ENCODE measurements at places on chromosomes 5 and 9.
A peak's percentile ranks its signal among the peaks of the same experiment; 100 is the strongest.

GRCh38 chr5:36887532-36887931 is 11.0 kb downstream of the NIPBL start:
- DNase-seq = no peak

GRCh38 chr5:66929995-66930394 is 266.6 kb downstream of the CD180 start:
- no peak for DNase-seq

DNA sequence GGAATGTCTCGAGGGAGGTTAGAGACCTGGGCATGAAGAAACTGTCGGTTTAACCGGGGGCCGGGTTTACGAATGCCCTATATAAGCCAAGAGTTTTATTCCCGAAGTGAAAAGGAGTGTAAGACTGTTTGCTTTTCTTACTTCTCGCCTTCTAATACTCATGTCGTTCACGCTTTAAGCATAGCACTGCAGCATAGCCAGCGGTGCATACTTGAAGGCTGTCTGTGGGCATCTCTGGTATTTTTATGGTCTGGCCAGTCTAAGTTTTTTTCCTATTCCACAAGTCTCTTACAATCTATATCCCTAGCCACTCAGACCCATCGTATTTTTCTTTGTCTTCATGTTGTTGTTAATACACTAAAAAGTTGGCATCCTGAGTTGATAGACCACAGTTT is 1.2 kb downstream of the UHRF2 start:
- DNase-seq = no peak

DNA sequence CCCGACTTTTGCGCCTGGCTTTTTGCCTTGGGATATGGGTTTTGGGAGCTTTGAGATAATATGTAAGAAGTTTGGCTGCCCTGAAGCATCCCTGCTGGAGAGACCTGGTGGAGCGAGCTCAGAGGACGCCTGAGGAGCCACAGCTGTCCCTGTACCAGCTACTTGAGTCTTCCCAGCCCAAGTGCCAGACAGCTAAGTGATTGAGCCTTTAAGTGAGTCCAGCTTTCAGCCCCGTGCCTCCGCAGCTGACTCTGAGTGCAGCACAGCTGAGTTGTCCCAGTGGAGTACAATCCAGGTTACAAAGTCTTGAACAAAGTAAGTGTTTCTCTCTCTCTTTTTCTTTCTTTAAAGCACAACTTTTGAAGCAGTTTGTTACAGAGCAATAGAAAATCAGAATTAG is 203.8 kb upstream of the DAP start:
- DNase-seq = no peak

- DNase-seq = no peak
These were observed 108.2 kb downstream of the SYK start for GRCh38 chr9:90909747-90910283.

DNA sequence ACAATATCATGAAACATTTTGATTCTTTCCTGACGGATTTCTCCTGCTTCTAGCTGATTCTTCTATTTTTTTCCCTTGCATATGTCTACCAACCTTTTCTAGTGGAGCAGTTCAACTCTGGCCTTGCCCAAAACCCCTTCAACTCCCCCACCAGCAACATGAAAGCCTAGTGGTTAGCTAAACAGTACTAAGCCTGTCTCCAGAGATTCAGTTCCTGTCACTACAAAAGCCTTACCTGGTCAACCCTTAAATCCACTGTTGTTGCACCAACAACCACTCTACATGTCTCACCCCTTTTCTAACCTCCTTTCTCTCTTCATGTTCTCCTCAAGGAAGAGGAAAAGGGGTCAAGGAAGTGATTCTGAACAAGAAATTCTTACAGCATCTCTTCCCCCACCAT is 74.8 kb upstream of the PIK3R1 start:
- DNase-seq = no peak

GRCh38 chr9:118721923-118722322 is 647.3 kb downstream of the BRINP1 start:
- no peak for DNase-seq

DNA sequence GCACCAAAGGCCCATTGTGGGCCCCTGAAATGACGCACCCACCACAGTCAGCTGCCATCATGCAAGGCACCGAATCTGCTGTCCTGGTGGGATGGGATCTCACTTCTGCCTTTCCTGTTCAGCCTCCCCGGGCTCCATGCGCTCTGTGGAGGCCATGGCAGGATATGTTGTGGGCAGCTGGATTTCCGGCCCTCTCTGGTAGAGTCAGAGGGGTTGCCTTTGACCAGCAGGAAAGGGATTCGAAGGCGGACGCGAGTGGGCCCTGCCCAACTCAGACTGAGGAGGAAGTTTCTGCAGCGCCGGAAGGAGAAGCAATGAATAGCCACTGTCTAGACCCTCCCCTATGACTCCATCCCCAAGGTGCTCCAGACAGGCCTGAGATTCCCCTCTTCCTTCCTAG is 35.5 kb downstream of the GADD45G start:
- DNase-seq = no peak

DNA sequence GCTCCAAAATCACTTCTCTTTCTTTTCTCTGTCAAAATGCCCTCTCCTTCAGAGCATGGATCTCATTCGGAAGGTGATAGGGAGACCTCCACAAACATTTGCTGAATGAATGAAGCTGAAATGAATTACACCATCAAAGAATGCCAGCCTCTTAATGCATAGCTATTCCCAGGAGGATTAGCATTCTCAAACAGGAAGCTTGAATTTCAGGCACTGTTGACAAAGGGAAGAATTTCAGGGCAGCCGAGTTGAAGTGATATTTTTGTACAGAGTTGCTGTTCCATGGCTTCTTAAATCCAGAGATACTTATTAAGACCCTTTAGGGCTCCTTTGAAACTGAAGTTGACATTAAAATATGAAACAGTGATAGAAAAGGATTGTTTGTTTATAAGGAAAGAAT is 18.8 kb downstream of the HBEGF start:
- no peak for DNase-seq

- no peak for DNase-seq
These were observed 29.3 kb upstream of the RNF130 start for GRCh38 chr5:180100621-180101450.

DNA sequence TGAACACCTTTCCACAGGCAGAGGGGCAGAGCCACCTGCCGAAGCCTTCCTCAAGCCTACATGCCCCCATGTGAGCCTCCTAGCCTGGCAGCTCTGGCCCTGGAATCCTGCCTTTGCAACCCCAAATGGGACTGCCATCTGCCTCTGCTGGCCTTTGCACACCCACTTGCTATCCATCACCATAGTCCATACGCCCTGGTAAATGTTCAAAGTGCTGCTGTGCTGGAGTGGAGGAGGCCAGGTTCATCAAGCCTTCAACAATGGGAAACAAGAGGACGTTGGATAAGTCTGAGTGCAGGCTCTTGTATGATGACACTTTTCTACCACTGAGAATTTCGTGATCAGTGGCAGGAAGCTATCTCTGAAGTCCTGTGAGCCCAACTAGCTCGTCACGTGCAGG is 159.8 kb downstream of the MED10 start:
- DNase-seq = no peak

DNA sequence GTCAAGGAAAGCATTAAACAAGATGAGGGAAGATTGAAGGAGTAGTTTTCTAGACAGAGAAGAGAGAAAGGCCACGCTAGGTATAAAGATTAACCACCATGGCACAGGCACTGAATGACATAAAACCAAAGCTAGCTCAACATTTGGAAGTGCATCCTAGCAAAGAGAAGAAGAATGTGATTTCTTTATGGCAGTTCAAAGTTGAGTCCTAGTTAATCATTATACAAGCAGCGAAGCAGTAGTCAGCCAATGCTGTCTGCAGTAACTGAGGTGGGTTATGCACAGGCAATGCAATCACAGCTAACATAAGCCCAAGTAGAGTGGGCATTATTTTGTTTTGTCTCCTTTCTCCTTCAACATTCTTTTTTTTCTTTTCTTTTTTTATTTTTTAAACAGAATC is 24.0 kb upstream of the ANKRD31 start:
- no peak for DNase-seq

- no peak for DNase-seq
These were observed 33.4 kb upstream of the NCS1 start for GRCh38 chr9:130138791-130139190.

DNA sequence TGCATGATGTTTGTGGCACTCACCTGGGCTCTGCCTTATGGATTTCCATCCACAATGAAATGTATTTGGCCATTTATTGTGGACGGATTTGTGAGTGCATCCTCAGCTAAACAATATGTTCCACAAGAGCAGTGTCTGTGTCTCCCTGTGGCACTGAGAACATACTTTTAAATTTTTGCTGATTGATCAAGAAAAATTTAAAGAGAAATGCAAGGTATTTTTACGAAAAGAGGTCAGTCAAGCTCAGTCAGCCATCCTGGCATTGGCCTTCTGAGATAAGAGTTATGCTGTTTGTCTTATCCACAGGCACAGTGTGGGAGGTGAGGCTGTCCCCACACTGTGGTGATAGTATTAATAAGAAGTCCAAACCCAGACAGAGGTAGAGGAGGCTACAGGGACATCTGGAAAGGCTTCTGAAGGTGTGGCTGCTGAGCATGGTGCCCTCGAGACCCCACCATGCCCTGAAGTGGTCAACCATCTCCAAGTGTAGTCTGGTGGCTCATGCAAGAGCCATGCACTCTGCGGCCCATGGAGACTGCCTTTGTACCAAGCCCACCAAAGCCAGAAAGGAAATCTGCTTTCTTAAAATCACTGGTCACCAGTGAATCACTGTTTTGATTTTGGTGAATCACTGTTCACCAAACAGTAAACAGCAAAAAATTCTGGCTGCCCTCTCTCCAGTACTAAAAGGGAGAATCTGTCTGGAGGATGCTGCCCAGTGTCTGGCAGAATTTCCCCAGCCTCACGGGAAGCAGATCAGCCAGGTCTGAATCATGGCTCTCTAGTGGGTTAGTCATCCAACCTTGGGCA is 28.8 kb downstream of the SPOCK1 start:
- DNase-seq = peak; percentile 2

DNA sequence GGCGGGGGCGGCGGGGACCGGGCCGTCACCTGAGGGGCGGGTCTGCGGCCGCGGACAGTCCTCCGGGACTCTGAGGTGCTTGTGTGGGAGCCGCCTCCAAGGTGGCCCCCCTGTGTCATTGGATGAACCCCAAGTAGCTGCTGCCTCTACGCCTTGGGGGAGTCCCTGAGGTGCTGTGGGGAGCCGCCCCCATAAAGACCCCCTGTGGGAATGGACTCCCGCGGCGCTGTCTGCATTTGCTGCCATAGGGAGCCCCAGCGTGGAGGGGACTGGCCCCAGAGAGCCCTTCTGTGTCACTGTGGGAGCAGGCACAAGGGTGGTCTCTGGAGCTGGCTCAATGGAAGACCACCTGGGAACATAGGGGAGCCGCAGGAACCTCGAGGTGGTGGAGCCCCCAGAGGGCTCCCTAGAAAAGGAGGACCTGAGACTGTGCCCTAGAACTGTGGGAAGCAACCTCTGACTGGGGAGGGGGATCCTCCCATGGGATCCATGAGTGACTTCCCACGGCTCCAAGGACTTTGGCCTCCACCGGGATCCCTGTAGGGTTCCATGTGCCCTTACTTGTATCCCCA is 412 bp downstream of the PHF24 start:
- DNase-seq = no peak

DNA sequence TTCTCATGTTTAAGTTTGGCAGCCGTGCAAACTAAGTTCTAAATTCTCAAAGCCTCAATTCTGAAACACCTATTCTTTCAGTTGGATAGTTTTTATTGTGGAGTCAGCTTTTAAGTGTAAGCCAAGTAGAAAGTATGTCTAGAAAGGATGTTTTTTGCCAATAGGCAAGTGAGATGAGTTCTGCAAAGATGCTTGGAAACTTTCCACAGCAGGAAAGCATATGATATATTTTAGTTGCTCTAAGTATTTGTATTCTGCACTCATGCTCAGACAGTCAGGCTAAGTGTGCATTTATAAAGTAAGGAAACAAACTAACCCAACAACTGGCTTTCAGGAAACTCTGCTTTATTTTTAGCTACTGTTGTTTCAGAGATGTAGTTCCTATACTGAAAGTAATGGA is 67.3 kb upstream of the CDH18 start:
- DNase-seq = no peak

DNA sequence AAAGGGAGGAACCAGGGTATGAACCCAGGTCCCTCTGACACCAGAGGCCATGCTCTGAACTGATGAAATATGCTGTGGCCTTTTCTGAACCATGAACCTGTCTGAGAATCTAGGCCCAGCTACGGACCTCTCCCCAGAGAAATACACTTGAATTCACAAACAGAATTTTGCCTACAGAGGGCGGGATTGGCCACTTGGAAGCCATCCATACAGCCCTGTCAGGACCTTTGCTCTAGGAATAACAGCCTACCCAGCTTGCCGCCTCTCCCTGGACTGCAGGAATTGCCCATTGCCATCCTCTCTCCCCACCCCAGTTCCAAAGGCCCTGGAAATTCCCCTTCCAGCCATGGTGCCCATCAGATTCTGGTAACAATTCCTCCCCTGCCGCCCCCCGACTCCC is 26.6 kb downstream of the MORN5 start:
- no peak for DNase-seq

DNA sequence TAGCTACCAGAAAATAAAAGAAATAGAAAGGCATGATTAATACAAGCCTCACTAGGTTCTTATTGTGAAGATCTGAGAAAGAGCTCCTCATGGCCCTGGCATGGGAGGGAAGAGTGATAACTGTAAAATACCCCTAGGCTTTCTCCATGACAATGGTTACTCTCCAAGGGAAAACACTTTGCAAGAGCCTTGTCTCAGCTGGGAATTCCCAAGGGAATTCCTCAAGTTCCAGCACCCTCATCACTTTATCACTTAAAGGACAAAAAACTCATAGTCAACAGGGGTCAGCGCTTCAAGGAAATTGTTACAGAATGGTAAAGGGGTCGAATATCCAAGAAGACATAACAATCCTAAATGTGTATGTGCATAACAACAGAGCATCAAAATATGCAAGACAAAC is 21.2 kb downstream of the SYK start:
- no peak for DNase-seq

GRCh38 chr5:104987074-104987473 is 1424.5 kb upstream of the NUDT12 start:
- DNase-seq = no peak

GRCh38 chr5:41371738-41372137 is 138.7 kb downstream of the PLCXD3 start:
- no peak for DNase-seq

DNA sequence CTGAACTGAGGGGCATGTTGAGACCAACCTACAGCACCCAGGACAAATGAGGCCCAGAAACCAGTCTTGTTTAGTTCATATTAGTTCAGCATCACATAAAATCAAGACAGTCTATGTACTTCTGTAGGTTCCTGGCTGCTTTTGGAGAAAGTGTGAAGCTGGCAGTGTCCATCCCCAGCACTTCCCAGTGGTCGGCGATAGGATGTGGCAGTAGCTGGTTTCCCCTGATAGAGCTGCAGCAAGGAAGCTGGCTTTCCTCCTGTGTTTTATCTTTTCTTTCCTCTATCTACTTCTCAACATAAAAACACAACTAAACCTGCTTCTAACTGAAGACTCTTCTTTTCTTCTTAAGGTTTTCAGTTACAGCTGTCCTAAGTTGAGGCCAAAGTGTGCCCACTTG is 43.0 kb upstream of the SLC46A2 start:
- DNase-seq = no peak

GRCh38 chr5:168159425-168159824 is 132.0 kb upstream of the WWC1 start:
- no peak for DNase-seq
